T-helper 17 cell (primary cell): ENCODE measurements at places on chromosomes 4 and X.

DNA sequence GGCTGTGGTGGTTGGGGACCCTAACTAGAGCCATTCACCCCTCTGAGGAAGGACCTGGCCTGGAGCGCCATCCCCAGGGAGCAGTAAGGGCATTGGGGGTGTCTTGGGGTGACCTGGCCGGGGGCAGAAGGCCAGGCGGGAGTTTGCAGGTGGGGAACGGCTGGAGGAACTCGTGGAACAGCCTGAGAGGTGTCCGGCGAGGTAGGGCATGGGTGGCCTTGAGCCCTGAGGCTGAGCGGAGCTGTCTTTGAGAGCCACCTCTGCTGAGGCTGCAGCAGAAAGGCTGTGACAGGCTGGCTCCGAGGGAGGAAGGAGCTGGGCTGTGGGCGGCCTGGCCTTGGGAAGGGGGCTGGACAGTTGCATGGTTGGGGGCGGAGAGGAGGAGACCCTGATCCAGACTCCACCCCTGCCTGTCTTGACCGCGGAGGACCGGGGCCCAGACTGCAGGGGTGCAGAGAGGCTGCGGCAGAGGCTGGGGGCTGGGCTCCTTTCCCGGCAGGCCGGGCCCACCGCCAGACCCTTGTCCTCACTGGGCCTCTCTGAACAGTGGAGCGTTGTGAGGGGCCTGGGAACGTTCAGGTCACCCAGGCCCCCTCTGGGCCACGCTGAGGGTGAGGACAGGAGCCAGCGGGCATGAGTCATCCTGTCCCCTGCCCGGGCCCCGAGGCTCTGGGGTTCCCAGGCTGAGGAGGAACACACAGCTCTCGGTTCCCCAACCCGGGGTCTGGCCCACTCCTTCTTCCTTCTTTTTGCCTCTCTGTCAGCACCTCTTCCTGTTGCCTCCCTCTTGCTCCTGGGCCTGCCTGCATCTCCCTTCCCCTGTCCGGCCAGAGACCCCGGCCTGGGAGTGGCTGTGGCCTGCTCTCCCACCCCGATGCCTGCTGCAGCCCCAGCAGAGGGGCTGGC lies 8.1 kb downstream of the SH3BP2 start:
- peak overlapping the region; percentile 92 for H3K27ac ChIP-seq
- no peaks in the 10 kb centered on the region for H3K27me3 ChIP-seq
- peaks cover 36% of the 10 kb centered on the region for H3K4me1 ChIP-seq
- no peaks in the 10 kb centered on the region for H3K36me3 ChIP-seq
- peak overlapping the region; percentile 73 for H3K4me3 ChIP-seq

DNA sequence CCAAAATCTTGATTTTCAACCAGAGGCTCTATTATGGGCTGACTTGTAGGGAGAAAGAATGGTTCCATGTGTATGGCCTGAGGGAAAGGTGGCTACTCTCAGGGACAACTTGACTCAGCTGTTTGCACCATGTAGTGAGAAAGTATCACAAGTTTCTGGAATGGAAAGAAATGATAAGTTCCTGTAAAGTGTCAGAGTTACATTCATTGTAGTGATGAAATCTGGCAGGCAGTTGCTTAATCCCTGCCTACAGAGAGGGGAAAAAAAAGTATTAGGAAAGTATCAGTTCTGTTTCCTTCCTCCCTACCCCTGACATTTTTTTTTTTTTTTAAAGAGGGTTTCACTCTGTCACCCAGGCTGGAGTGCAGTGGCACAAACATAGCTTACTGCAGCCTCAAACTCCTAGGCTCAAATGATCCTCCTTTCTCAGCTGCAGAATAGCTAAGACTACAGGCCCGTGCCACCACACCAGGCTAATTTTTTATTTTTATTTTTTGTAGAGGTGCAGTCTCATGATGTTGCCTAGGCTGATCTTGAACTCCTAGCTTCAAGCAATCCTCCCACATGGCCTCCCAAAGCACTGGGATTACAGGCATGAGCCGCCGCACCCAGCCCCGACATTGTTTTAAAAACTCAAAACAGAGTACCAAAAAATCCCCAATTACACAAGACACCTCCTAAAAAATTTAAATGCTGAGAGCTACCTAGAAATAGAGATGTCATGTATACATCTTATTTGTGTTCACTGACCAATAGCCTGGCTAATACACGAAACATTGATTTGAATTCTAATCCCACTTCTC lies 4.8 kb upstream of the FBXL5 start:
- no peak for DNase-seq
- no peak overlapping the region for H3K27ac ChIP-seq
- no peak overlapping the region for H3K4me3 ChIP-seq
- peaks cover 2% of the 10 kb centered on the region for H3K36me3 ChIP-seq

GRCh38 chr4:12949719-12950490 lies 534.2 kb downstream of the RAB28 start:
- DNase-seq: no peak
- H3K4me3 ChIP-seq: no peak overlapping the region
- H3K27me3 ChIP-seq: no peaks in the 10 kb centered on the region
- no peak overlapping the region for H3K27ac ChIP-seq
- H3K36me3 ChIP-seq: no peaks in the 10 kb centered on the region
- no peaks in the 10 kb centered on the region for H3K4me1 ChIP-seq

- H3K27ac ChIP-seq: no peak overlapping the region
- no peaks in the 10 kb centered on the region for H3K27me3 ChIP-seq
- DNase-seq: no peak
- H3K4me1 ChIP-seq: peaks cover 12% of the 10 kb centered on the region
- H3K36me3 ChIP-seq: no peaks in the 10 kb centered on the region
Measured at GRCh38 chr4:70761276-70761816, 39.6 kb downstream of the RUFY3 start.

GRCh38 chrX:22203186-22203585 lies 69.5 kb upstream of the CBLL2 start:
- H3K27me3 ChIP-seq: no peaks in the 10 kb centered on the region
- H3K4me3 ChIP-seq: no peak overlapping the region
- no peak for DNase-seq
- H3K4me1 ChIP-seq: no peaks in the 10 kb centered on the region
- H3K27ac ChIP-seq: no peak overlapping the region

DNA sequence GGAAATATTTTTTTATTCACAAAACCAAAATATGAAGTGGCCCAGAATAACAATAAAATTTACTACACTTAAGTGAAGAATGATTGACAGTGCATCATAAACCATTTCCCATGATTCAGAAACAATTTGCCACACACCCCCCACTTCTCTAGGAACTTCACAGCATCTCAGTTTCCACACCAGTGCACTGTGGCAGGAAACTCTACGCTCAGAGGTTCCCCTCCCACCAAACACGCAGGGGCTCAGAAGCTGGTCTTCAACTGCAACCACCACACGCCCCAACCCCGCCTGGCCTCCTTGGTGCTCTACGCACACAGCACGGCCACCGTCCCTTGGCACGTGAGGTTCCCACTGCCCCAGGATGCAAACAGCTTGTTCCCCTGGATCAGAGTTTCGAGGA lies 63.7 kb downstream of the ZFYVE28 start:
- DNase-seq: no peak
- H3K36me3 ChIP-seq: no peaks in the 10 kb centered on the region
- H3K4me1 ChIP-seq: peaks cover 9% of the 10 kb centered on the region
- H3K27me3 ChIP-seq: no peaks in the 10 kb centered on the region
- no peak overlapping the region for H3K27ac ChIP-seq

DNA sequence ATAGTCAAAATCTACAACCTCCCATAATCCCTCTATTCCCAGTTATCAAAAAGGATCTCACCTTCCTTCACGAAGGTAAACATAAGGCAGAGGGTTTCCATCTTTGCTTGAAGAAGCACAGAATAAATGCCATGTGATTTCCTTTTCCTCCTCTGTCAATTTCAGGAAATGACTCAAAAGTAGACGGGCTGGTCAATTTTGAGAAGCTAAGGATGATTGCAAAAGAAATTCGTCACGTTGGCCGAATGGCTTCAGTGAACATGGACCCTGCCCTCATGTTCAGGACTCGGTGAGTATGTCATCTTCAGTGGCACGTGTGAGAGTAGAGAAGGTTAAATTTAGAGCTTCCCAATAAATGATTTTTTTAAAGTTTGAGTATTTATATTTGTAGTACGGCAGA lies 240.2 kb downstream of the RAPGEF2 start:
- DNase-seq: no peak
- H3K4me3 ChIP-seq: no peak overlapping the region
- peaks cover 8% of the 10 kb centered on the region for H3K36me3 ChIP-seq
- no peak overlapping the region for H3K27ac ChIP-seq
- no peaks in the 10 kb centered on the region for H3K27me3 ChIP-seq
- H3K4me1 ChIP-seq: no peaks in the 10 kb centered on the region

- DNase-seq: no peak
- H3K27ac ChIP-seq: no peak overlapping the region
- H3K36me3 ChIP-seq: no peaks in the 10 kb centered on the region
- no peaks in the 10 kb centered on the region for H3K4me1 ChIP-seq
Measured at GRCh38 chrX:84933956-84934556, 69.6 kb upstream of the APOOL start.

DNA sequence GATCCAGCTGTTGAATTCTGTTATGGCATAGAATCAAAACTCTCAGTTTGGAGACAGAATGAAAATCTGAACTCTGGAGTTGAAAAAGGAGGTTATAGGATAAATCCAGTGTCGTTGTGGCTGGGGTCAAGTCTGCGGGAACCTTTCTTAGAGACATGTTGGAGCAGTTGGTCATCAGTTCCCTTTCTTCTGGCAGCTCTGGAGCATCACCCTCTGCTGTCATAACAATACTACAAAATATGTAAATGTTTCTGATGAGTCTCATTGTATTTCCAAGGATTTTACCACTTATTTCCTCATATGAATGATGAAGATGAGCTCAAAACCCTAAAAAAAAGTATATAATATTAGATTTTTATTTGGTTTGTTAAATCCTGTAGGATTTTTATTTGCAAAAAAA lies 7.5 kb downstream of the TLR10 start:
- H3K27me3 ChIP-seq: peaks cover 5% of the 10 kb centered on the region
- H3K27ac ChIP-seq: no peak overlapping the region
- peaks cover 3% of the 10 kb centered on the region for H3K4me1 ChIP-seq
